ENCODE measurements at places on chromosomes 1 and 21. TPM values are rescaled to one million over a fixed set of nuclear protein-coding genes. Genes with fewer than 3 reads are reported as not detected.

Gene TSPEAR
- total RNA-seq = not detected

Gene CFAP45
- total RNA-seq = 0.73 TPM

Gene DAB1
- 0.07 TPM for total RNA-seq

Gene TMEM240
- total RNA-seq = 4.0 TPM

Gene CIART
- 6.0 TPM for total RNA-seq

Gene KRTAP19-1
- not detected for total RNA-seq

Gene FABP3
- total RNA-seq = 40.1 TPM

Gene RNF223
- not detected for total RNA-seq

Gene SPOCD1
- total RNA-seq = 63.8 TPM

Gene NPHS2
- total RNA-seq = not detected

Gene RUSC1
- total RNA-seq = 16.7 TPM

Gene ARHGEF10L
- total RNA-seq = 53.4 TPM

Gene CD52
- not detected for total RNA-seq

Data from smooth muscle cell of the pulmonary artery (primary cell).